ENCODE measurements at places on chromosomes 6 and 20.

DNA sequence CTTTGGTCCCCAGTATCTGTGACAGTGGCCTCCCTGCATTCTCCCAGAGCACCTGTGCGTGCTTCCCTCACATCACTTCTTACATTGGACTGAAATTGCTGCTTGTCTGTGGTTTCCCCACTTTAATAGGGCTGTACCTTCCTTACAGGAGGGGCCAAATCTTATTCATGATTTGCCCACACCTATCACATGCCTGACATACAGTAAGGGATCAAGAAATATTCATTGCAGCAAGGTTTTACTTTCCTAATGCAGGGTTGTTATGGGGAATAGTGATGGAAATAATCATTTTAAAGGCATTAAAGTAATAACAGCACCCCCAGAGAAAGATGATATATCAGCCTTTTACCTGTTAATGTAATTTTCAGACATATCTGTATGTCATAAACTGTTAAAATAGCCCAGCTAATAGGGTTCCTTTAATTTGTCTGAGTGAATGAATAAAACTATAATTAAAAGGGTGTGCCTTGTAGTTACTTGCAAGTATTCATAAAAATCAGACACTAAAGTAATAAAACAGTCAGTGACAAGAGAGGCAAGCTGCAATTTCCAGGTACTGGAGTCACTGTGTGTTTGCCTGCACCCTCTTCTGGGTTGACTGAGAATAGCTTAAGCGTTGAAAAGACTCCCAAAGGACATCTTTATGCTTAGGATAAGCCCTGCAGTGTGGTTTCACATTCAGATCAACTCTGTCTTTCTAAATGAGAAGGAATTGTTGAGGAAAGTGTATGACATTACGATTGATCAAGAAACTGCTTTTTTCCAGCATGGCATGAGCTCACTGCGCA, 182.7 kb downstream of the PHACTR1 start:
- no peak for DNase-seq

DNA sequence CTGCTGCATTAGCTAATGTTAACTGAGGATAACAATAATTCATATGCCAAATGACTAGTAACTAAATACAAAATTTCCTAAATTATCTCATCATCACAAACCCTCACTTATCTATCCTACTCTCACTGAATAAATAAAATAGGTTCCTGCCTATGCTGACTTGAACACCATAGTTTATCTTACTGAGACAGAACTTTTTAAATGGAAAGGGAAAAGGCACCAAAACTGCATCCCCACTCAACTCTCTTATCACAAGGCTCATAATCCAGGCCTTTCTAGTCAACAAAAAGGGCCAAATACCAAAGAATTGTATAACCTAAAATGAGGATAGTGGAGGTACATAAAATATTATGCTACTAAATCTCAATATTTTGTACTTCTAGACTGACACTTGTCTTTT, 23.1 kb downstream of the OSTM1 start:
- DNase-seq = no peak

- DNase-seq = no peak
Measured at GRCh38 chr20:24051160-24051559, 62.6 kb upstream of the GGTLC1 start.

DNA sequence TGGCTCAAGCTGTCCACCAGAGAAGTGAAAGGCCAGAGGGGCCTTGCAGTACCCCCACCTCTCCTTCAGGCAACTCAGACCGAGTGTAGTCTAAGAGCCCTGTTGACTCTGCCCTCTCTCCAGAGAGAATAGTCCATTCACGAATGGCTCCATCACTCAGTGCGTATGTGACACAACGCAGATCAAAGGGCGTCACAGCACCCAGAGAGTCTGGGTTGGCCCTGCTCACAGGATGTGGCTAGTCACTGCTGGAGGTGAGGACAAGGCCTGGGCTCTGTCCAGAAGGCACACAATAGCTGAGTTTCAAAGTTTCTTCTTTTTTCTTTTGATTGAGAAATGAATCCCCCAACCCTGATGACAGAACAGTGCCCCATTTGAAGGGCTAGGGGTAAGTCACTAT, 74.1 kb downstream of the TRMT11 start:
- DNase-seq = no peak

DNA sequence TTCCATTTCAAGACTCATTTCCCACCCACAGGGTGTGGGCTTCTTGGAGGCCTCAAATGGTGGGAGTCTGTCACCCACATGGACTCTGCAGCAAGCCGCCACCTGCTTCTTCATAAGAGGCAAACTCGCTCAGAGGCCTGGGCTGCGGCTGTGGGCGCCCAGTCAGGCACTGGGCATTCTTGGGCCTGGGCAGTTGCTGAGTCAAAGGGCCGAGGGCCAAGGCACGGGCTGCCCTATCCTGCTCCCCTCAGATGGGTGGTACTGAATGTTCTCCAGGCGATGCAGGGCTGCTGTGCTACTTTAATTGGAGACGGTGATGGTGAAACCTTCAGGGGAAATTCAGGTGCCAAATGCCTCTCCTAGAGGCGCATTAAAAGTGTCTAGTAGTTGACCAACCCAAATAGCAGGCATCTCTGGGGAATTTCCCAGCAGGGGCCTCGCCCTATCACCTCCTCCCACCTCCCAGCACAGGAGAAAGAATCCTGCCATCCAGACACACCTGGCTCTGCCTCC, 57.9 kb downstream of the MAFB start:
- DNase-seq = no peak
